ENCODE measurements at places on chromosomes 7 and 10.

GRCh38 chr7:111903797-111904196 lies 302.4 kb downstream of the DOCK4 start:
- no peak for DNase-seq

GRCh38 chr7:105584165-105584564 lies 2.9 kb upstream of the EFCAB10 start:
- peak; percentile 29 for DNase-seq

DNA sequence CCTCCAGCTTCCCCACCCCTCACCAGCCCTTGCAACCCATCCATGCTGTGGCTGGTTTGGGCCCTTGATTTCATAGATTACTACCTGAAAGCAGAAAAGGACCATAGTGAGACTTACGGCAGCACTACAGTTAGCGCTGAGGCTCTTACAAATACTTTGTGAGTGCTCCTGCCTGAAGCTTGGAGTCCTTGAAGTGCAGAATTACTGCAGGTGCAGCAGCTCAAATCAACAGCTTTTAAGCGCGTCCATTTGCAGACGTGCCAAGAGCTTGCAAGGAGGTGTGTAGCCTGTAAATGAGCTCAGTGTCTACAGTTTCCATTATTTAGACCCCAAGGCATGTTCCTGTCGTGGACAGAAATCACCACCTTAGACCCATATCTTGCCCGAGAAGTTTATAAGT lies 103.0 kb downstream of the CELF2 start:
- no peak for DNase-seq

DNA sequence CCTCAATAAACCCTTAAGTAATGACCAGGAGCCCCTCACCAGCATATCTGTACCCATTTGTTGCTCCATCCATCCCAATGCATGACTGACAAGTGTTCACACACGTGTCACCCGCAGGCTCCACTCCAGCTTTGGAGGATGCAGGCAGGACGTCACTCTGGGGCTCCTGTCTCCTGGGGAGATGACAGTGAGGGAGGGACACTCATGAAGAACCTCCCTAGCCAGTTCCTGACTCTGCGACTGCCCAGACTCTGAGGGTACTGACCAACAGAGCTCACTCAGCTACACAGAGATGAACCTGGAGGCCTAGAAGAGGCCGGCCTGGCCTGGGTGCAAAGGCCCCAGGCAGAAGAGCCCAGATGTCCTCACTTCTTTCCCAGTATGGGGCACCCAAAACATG lies 135.1 kb upstream of the RET start:
- no peak for DNase-seq

- DNase-seq = no peak
Measured at GRCh38 chr10:25682203-25682851, 251.7 kb upstream of the MYO3A start.

GRCh38 chr10:12396567-12396966 lies 47.2 kb downstream of the CAMK1D start:
- no peak for DNase-seq

DNA sequence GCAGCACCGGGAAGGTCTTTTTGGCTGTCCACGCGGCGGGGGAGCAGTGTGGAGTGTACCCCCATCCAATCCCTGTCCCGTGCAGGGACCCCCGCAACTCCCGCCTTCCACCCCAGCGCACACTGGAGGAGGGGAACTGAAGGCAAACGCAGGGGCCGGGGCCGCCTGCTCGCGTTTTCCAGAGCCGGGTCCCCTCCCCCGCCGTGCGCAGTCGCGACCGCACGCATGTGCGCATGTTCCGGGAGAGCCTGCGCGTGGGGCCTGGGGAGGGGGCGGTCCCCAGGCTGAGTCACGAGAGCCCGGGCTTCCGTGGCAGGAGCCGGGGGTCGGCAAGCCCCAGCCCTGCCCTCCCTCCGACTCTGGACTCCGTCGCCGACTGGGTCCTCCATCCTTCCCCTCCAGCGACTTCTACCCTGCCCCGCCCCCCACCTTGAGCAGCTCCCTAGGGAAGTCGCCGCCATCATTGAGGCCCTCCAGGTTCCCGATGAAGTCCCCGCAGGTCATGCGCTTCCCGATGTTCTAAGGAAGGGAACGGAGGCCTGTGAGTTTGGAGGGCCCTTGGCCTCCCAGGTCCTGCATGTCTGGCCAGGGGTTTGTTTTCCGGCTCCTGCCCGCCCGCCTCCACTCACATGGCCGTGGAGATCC lies 8.0 kb downstream of the PSD start:
- peak; percentile 74 for DNase-seq

DNA sequence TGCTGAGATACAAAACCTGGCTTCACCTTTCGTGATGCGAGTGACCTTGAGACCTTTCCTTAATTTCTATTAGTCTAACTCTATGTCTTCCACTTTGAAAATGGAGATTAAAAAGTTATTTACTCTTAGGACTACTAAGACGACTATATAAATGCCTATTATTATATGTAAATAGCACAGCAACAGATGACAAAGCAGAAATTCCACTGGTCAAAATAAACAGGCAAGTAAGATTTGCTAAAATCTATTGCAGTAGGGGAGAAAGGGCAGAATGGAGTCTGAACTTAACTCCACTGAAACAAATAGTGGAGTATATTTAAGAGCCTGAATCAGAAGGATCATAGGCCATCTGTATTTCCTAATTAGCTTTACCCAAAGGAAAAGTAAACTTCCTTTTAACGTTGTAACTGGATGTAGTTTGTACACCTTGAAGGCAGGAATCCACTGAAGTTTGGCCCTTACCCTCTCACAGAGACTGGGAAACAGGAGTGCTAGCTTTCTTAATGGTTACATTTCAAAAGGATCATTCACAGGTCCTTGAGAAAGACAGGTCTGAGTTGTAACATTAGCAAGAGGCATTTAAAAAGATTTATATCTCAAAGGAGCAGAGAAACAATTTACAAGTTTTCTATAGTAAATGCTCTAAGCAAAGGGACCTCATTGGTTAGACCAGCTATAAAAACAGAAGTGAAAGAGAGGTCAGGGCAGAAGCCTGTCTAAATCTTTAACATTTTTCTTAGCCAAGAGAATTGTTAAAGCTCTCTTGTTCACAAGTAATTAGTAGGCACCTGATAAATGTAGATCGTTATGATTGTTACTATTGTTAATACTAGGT lies 332.5 kb downstream of the ZWINT start:
- DNase-seq = no peak

- peak; percentile 92 for DNase-seq
Measured at GRCh38 chr7:24981171-24981951, 1.4 kb upstream of the OSBPL3 start.

GRCh38 chr7:126637538-126637937 lies 615.2 kb downstream of the GRM8 start:
- no peak for DNase-seq

- peak; percentile 71 for DNase-seq
Measured at GRCh38 chr7:158107806-158108205, 479.8 kb downstream of the PTPRN2 start.

DNA sequence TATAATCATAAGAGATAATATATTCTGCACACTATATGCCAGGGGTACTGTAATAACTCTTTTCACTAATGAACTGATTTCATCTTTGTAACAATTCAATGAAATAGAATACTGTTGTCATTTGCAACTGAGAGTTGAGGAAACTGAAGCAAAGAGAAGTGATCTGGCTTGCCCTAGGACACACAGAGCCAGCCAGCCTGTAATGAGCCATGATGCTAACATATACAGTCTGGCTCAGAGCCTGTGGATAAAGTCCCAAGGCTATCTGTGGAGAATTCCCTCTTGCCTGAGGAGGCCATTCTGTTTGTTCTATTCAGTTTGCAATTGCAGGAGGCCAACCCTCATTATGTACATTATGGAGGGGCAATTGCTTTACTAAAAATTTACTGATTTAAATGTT lies 241.3 kb downstream of the CXCL12 start:
- no peak for DNase-seq

- no peak for DNase-seq
Measured at GRCh38 chr7:45937301-45937700, 16.2 kb upstream of the IGFBP3 start.

- DNase-seq = peak; percentile 98
Measured at GRCh38 chr7:130441408-130441869, 623 bp upstream of the CEP41 start.

GRCh38 chr10:71089162-71089561 lies 123.2 kb upstream of the UNC5B start:
- no peak for DNase-seq

- DNase-seq = no peak
Measured at GRCh38 chr7:38057829-38058228, 120.2 kb upstream of the STARD3NL start.

DNA sequence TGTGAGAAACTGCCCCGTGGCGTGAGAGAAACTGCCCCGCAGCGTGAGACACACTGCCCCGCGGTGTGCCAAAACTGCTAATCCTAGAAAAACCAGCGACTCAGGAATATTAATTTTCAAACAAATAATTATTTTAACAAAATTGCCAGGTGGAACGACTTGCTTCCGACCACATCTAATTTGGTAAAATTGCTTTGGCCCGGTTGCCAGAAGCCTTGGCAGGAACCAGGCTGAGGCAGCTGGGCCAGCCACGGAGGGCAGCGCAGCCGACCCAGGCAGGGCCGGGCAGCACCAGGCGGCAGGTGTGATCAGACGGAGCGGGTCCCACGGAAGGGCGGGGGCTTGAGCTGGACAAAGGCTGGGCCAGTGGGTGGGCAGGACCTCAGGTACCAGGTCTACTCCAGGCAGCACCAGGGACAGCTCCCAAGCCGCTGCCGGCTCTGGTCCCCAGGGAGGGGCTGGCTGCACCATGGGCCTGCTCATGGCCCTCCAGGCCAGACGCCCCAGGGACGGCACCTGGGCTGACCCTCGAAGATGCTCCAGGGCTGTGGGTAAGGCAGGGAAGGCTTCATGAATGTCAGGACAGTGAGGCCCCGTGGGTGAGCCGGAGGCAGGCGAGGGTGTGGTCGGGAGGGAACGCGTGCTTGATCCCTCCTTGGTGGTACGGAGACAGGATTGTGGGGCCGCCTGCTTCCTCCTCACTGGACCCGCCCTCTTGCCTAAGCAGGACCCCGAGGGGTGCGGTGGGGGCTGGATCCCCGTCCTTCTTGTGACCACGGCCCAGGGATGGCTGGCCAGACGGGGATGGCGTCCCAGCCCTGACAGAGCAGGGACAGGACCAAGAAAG lies 7.7 kb upstream of the ADGRA1 start:
- no peak for DNase-seq

- peak; percentile 71 for DNase-seq
Measured at GRCh38 chr10:52004342-52004949, 305.1 kb upstream of the CSTF2T start.

GRCh38 chr10:103649654-103650423 lies 156.3 kb downstream of the NEURL1 start:
- peak; percentile 86 for DNase-seq

DNA sequence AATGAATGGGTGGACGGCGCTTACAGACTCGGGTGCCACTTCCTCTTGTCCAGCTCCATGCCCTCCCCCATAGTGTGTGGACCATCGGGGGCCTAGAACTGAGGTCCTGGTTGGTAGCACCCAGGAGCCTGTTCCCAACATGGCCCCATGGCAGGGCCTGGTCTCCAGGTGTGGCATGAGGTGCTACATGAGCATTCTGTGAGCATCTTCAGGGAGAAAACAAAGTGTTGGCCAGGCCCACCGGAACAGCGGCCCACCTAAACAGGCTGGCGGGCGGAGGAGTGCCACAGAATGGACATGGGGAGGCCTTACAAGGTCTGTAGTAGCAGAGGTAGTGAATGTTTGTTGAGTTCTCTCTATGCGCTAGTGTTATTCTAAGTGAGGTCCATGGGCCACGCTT lies 76.9 kb downstream of the PARP12 start:
- no peak for DNase-seq

DNA sequence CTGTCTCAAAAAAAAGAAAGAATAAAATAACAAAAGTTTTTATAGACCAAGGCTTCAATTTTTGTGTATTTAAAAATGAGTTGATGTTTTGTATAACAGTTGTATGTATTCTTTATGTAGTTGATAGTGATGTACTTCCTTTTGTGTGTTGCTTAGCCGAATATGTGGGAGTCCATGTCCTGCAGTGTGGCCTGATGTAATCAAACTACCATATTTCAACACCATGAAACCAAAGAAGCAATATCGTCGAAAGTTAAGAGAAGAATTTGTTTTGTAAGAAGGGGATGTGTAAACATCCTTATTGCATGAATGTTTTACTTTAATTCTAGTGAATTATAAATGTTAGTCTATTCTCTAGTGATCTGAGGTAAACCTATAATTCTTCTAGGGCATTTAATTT lies 56.6 kb downstream of the MPLKIP start:
- no peak for DNase-seq

GRCh38 chr7:84291756-84292155 lies 97.2 kb upstream of the SEMA3A start:
- DNase-seq = no peak

- no peak for DNase-seq
Measured at GRCh38 chr7:122256046-122256445, 48.5 kb downstream of the FEZF1 start.

- DNase-seq = no peak
Measured at GRCh38 chr10:76398043-76398710, 966.8 kb downstream of the LRMDA start.

GRCh38 chr7:5234852-5235831 lies 45.1 kb downstream of the WIPI2 start:
- peak; percentile 80 for DNase-seq

- DNase-seq = no peak
Measured at GRCh38 chr10:74137992-74138391, 12.6 kb downstream of the AP3M1 start.

DNA sequence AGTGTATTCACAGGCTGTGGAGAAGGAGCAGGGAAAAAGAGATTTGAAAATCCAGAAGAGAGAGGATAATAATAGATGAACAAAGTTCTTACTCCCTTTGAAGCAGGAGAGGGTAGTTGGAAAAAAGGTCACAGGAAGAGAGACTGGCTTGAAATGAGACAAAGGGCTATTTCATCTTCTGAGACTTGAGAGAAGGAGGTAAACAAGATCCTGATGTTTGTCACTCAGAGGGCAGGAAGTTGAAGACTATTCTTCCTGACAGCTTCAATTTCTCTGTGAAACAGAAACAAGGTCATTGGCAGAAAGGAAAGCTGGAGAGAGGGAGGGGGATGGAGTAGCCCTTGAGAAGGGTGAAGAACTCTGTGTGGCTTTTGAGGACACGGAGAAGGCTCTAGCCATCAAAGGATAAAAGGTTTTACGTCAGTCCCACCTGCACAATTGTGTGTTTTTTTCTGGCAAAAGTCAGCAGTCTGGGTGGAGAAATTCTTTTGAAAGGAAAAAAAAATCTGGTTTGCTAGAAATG lies 216.1 kb upstream of the STEAP4 start:
- DNase-seq = peak; percentile 45

- no peak for DNase-seq
Measured at GRCh38 chr7:159068488-159068811, 76.2 kb downstream of the VIPR2 start.

All from DMS53 (cell line).